Testis (tissue), 5 donors: ENCODE measurements at places on chromosomes 2 and 18. TPM values are rescaled to one million over a fixed set of nuclear protein-coding genes. Genes with fewer than 3 reads are reported as not detected.

Gene KIAA2012
- polyA plus RNA-seq = 1.6 TPM

Gene FRZB
- 21.3 TPM for polyA plus RNA-seq

Gene RGPD6
- polyA plus RNA-seq = 54.1 TPM

Gene MYL12A
- 219 TPM for polyA plus RNA-seq

Gene INHBB
- polyA plus RNA-seq = 46.1 TPM

Gene ALPG
- polyA plus RNA-seq = 0.44 TPM

Gene NAT8
- 6.0 TPM for polyA plus RNA-seq
